CD4-positive, alpha-beta T cell treated with Interleukin-1 beta for 1 hour (primary cell): ENCODE measurements at places on chromosomes 5 and 9.

- DNase-seq = no peak
Observed at GRCh38 chr9:18350995-18351595, 122.9 kb upstream of the ADAMTSL1 start.

- DNase-seq = peak; percentile 56
Observed at GRCh38 chr5:142015781-142016533, 3.1 kb upstream of the GNPDA1 start.

DNA sequence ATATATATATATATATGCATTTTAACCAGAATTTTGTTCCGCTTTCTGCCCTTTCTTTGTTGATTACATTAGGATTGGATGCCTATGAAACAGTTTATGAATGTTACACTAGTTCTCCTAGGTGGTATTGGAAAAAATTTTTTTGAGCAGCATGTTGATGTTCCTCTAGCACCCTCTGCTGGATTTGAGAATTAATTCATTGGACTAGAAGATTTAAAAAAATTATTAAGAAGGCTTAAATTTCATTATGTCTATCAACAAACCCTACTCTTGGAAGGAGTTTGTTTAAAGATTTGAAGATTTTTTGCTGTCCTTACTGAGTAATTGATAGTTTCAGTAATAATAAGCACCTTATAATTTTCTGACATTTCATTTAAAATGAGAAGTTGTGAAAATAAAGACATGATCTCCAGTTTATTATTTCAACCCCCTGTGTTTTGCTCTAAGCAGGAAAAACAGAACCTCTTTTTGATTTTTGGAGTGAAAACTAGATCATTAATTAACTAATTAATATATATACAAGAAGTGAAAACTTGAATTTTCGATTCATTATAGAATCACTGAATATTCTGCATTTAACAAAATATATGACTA is 89.6 kb downstream of the CCDC171 start:
- peak; percentile 13 for DNase-seq

DNA sequence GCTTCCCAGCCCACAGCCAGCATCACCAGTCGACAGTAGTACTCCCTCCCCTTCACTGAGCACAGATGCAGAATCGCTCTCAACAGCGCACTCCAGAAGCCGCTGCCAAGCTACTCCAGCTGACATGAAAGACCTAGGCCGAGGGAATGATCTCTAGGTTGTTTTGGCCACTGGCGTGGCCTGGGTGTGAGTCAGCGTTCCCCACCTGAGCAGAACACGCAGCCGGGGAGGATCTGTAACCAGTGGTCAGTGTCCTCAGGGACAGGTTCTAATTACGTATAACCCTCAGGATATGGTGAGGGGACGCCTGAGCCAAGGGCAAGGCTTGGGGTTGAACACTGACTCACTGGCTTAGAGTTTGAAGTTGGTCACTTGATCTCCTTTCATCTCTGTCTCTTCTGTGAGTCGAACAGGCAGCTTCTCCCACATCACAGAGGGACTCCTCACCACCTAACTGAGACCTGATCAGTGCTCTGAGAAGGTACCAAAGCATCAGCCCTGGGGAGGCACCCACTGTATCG is 76.9 kb upstream of the IL17B start:
- no peak for DNase-seq

DNA sequence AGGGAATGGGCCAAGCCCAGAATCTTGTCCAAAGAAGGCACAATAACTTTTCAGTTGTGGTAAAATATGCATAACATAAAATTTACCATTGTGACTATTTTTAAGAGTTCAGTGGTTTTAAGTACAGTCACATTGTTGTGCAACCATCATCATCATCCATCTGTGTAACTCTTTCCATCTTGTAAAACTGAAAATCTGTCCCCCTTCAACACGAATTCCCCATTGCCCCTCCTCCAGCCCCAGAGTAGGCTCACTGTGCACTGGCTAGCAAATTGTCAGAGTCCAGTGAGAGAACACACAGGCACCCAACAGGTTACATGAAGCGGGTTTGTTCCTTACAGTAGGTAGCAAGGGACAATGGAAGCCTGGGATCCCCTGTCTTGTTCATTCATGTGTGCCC is 13.7 kb downstream of the BARX1 start:
- no peak for DNase-seq

- no peak for DNase-seq
Observed at GRCh38 chr9:113614843-113615648, 151.5 kb downstream of the RGS3 start.

- no peak for DNase-seq
Observed at GRCh38 chr5:171055875-171056454, 194.1 kb downstream of the RANBP17 start.

DNA sequence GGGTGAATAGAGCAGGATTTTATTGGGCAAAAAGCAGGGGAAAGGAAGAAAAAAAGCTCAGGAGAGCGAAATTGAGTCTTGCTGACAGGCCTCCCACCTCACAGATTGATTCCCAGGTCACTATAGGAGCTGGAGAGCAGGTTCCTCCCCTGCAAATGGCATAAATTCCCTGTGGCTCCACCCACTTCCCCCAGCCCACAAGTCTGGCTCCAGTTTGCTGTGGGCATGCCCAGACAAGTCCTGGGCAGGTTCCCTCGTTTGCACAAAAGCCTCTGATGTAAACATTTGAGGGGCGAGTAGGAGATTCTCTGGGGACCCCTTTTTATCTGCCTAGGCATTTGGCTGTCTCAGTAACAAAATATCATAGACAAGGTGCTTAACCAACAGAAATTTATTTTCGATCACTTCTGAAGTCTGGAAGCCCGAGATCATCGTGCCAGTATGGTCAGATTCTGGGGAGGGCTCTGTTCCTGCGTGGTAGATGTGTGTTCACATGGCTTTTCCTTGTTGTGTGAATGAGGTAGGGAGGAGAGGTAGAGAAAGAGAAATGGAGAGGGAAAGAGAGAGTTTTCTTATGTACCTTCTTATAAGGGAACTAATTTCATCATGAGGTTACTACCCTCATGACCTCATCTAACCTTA is 614.5 kb downstream of the MAT2B start:
- no peak for DNase-seq

- peak; percentile 68 for DNase-seq
Observed at GRCh38 chr9:94065535-94065961, 18.7 kb upstream of the PTPDC1 start.

GRCh38 chr5:147169901-147170300 is 64.9 kb upstream of the STK32A start:
- no peak for DNase-seq

DNA sequence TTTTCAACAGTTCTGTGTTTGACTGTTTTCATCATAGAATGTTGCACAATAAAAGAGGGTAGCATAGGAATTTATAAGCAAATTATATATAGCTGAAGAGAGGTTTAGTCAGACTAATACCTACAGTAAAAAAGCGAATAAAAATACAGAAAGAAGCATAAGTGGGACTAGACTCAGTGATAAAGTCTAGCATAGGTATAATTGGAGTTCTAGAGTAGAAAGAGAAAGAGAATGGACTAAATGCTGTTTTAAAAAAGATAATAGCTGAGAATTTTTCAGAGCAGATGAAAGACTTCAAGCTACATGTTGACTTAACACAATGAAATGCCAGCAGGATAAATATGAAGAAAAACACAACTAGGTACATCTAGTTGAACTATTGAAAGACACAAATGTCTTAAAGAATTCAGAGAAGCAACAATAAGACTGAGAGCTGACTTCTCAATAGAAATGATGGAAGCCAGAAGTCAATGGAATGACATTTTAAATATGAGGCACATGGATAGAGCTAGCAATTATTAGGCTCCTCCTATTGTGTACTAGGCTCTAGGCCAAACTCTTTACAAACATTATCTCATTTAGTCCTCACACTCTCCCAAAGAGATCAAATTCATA is 573.9 kb downstream of the ZNF608 start:
- no peak for DNase-seq

GRCh38 chr5:153690236-153690635 is 199.8 kb downstream of the GRIA1 start:
- no peak for DNase-seq

DNA sequence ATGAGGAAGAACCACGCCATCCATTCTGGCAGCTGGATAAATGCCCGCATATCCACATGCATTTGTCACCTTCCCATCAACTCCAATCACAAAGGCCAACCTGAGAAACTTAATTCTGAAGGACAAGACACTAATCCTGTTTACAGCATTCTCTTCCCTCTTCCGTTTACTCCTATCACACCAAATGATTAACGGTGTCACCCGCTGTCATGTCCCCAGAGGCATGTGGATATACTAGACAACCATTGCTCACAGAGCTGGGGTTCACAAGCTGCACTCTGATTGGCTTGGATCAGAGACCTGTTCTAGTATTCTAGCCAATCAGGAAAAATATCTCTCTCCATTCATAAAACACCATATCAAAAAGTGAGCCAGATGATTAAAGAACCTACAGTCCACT is 3.6 kb downstream of the MACROH2A1 start:
- DNase-seq = no peak

DNA sequence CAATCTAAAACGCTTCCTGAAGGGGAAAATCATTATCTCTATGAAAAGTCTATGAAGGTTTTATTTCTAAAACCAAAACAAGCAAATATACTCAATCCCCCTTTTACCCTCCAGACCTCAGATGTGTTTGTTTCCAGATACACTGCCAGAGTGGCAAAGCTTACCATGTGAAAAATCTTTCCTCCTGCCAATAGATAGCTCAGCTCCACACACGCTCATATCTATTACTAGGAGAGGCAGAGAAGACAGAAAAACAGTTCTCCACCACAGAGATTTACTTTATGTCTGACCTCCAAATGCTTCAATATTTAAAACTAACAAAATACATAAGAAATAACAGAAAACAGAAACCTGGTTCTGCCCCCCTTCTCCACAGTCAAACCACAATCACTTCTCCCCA is 7.0 kb downstream of the IRX2 start:
- DNase-seq = no peak

DNA sequence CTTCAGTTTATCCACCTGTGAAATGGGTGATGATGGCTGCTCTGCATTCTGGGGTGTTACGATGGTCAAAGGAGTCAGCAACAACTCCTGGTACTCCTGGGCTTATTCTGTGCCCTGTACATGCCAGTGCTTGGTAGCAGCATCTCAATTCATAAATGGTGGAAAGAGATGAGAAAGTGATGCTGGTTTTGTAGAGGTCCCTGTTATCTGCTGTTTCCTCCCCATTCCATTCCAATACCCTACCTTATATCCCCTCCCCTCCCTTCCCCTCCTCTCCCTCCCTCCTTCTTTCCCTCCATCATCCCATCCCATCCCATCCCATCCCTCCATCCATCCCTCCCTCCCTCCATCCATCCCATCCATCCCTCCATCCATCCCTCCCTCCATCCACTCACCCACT is 19.1 kb downstream of the BOD1 start:
- no peak for DNase-seq

- no peak for DNase-seq
Observed at GRCh38 chr9:31868830-31869229, 515.6 kb upstream of the ACO1 start.
